Endothelial cell of coronary artery (primary cell): ENCODE measurements at places on chromosomes 12 and 14. TPM values are rescaled to one million over a fixed set of nuclear protein-coding genes. Genes with fewer than 3 reads are reported as not detected.

The NEUROD4 gene
- total RNA-seq = not detected in 2 replicates

The CLEC4A gene
- 0.09 TPM in 1 of 2 replicates, not detected in the other for total RNA-seq

The C12orf42 gene
- total RNA-seq = not detected in 2 replicates

The CAND1 gene
- 97.5 and 139 TPM in 2 replicates for total RNA-seq

The CD163L1 gene
- 2.6 and 3.8 TPM in 2 replicates for total RNA-seq

The HOXC13 gene
- not detected in 2 replicates for total RNA-seq

The PRR4 gene
- total RNA-seq = 0.18 and 0.66 TPM in 2 replicates

The PTPRR gene
- total RNA-seq = 0.99 and 3.2 TPM in 2 replicates

The ANO2 gene
- 33.1 and 41.0 TPM in 2 replicates for total RNA-seq

The TAS2R19 gene
- 3.4 and 8.8 TPM in 2 replicates for total RNA-seq

The RNF212B gene
- not detected in 2 replicates for total RNA-seq

The AP1G2 gene
- 4.9 and 13.3 TPM in 2 replicates for total RNA-seq

The RTRAF gene
- total RNA-seq = 149 and 157 TPM in 2 replicates

The ADAMTS20 gene
- total RNA-seq = not detected in 2 replicates

The ZDHHC22 gene
- 0.09 TPM in 1 of 2 replicates, not detected in the other for total RNA-seq

The SERPINA10 gene
- total RNA-seq = not detected in 2 replicates

The LUM gene
- total RNA-seq = 0.18 and 1.2 TPM in 2 replicates

The HELB gene
- total RNA-seq = 1.3 TPM in 2 replicates

The SIX6 gene
- total RNA-seq = not detected in 2 replicates

The TCP11L2 gene
- total RNA-seq = 20.2 and 26.4 TPM in 2 replicates

The RHEBL1 gene
- total RNA-seq = 0.94 and 2.1 TPM in 2 replicates

The ATG2B gene
- 14.7 and 22.9 TPM in 2 replicates for total RNA-seq

The KCNC2 gene
- not detected in 2 replicates for total RNA-seq

The NGB gene
- not detected in 2 replicates for total RNA-seq

The P3H3 gene
- total RNA-seq = 57.4 and 81.5 TPM in 2 replicates

The YLPM1 gene
- total RNA-seq = 24.3 and 43.1 TPM in 2 replicates

The BATF gene
- 0.66 TPM in 1 of 2 replicates, not detected in the other for total RNA-seq

The PYGL gene
- 63.3 and 79.6 TPM in 2 replicates for total RNA-seq

The PCNX4 gene
- total RNA-seq = 30.5 and 42.8 TPM in 2 replicates

The SPTB gene
- under 0.01 TPM in 1 of 2 replicates, not detected in the other for total RNA-seq

The SLCO1B1 gene
- total RNA-seq = not detected in 2 replicates

The MYH7 gene
- total RNA-seq = not detected in 2 replicates

The BBOF1 gene
- 1.8 and 2.5 TPM in 2 replicates for total RNA-seq

The RPGRIP1 gene
- not detected in 2 replicates for total RNA-seq

The ALDH2 gene
- total RNA-seq = 62.4 and 63.2 TPM in 2 replicates

The RILPL2 gene
- total RNA-seq = 4.6 and 4.9 TPM in 2 replicates

The THTPA gene
- 7.9 and 15.7 TPM in 2 replicates for total RNA-seq

The AQP5 gene
- total RNA-seq = 0.09 and 1.8 TPM in 2 replicates

The WDHD1 gene
- 9.7 and 13.9 TPM in 2 replicates for total RNA-seq

The FITM1 gene
- total RNA-seq = 0.19 and 0.27 TPM in 2 replicates

The PSMD9 gene
- 126 and 137 TPM in 2 replicates for total RNA-seq

The GLIPR1 gene
- 46.3 and 50.5 TPM in 2 replicates for total RNA-seq

The ZCCHC8 gene
- total RNA-seq = 10.1 and 14.3 TPM in 2 replicates

The GDF3 gene
- total RNA-seq = 0.18 TPM in 1 of 2 replicates, not detected in the other

The REP15 gene
- 1.5 and 1.7 TPM in 2 replicates for total RNA-seq

The RAD51AP1 gene
- 4.6 and 11.6 TPM in 2 replicates for total RNA-seq

The BRMS1L gene
- 4.6 and 6.5 TPM in 2 replicates for total RNA-seq

The PPP1R1A gene
- not detected in 2 replicates for total RNA-seq

The KLRK1 gene
- total RNA-seq = not detected in 2 replicates

The ANO6 gene
- 52.4 and 61.9 TPM in 2 replicates for total RNA-seq
